ENCODE measurements at places on chromosomes 16 and 17.

DNA sequence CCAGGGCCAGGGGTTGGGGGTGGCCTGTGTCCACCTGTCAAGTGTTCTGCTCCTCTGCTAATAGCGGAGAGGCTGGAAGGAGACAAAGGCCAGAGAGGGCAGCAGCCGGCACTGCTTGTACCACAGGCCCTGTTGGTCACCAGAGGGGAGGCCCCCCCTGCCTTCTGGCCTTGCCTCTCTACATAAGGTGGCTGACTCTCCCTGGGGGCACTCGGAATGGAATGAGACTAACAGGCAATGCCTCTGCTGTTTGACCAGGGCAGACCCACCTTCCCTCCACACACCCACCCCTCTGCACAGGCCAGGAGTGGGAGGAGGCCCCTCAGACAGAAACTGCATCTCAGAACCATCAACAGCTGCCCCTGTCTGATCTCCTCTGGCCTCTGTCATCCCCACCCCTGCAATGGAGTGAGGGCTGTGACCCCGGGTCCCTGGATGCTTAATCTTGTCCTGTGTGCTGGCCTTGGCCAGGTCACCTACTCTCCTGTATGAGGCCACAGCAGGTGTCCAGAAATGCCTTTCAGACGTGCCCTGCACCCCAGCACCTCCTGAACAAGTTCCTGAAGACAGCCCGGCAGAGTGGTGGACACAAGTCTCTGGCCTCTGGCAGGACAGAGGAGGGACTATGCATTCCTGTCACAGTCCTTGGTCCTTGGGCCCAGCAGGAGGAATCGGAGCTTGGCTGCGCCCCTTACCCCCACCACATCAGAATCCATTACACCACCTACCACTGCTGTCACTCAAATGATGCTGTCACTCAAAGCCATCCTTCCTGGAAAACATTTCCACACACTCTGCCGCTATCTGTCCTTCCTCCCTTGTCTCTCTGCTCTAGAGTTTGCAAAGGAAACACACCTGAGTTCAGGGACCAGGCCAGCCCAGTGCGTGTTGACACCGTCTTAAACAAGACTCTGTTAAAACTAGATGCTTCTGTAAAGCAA, 107.5 kb upstream of the ZNF750 start:
- DNase-seq, result no peak

DNA sequence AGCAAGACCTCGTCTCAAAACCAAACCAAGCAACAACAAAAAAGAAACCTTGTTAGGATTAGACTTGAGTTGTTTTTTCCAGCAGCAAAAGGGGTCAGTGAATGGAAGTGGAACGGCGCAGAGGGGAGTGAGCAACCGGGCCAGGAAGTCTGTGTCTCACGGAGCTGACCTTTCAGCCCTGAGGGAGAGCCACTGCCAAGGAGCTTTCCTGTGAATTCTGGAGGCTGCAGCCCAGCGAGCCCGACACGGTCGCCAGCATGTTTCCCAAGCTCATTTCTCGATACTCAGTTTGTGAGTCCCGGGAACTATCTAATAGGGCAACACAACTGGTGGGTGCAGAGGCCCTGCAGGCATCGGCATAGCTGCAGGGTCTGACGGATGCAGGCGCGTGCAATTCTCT, 19.6 kb downstream of the TELO2 start:
- no peak for DNase-seq

- DNase-seq, result peak; percentile 71
These were observed 70.6 kb downstream of the CYB5B start for GRCh38 chr16:69494991-69495392.

DNA sequence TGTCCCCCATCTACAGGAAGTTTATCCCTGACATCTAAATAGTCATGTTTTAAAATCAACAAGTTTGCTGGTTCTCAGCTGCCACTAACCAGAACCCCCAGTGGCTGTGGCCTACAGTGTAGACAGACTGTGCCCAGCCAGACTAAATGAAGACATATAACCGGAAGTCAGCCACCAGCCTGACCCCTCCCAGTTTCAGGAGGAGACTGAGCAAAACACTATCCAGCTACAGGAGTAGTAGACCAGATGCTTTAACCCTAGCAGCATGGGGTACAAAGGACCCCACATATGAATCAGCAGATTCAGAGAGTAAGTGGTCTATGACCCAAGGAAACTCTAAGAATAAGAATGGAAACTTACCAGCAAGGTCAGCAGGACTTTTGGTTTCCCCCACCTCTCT, 83.4 kb downstream of the HIC1 start:
- DNase-seq, result no peak

GRCh38 chr17:28334171-28334570, 1.1 kb downstream of the IFT20 start:
- DNase-seq, result no peak

Measured in iPS-NIHi11 (cell line).